Stimulated activated CD4-positive, alpha-beta T cell treated with anti-CD3 and anti-CD28 coated beads, TNF-alpha, amount 100 ng/mL, for 1 hour (primary cell): ENCODE measurements at places on chromosomes 12 and 14.

- no peak for DNase-seq
Measured at GRCh38 chr12:46516238-46516932, 143.8 kb upstream of the SLC38A2 start.

DNA sequence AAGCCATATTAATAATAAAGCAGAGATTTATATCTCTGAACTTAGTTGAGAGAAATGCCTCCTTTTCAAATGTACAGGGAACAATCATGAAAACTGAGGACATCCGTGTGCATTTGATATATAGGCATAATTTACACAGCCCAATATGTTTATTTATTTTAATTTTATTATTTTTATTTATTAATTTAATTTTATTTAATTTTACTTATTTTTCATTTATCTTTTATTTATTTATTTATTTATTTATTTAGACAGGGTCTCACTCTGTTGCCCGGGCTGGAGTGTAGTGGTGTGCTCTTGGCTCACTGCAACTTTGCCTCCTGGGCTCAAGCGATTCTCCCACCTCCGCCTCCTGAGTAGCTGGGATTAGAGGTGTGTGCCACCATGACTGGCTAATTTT is 8.4 kb downstream of the TCL1A start:
- DNase-seq, result no peak

GRCh38 chr12:95836185-95836609 is 22.6 kb upstream of the SNRPF start:
- no peak for DNase-seq

- DNase-seq, result no peak
Measured at GRCh38 chr14:70571139-70571538, 29.3 kb downstream of the MED6 start.

GRCh38 chr12:132495629-132496357 is 5.8 kb downstream of the FBRSL1 start:
- no peak for DNase-seq

- DNase-seq, result no peak
Measured at GRCh38 chr12:105983622-105984320, 155.0 kb downstream of the NUAK1 start.

DNA sequence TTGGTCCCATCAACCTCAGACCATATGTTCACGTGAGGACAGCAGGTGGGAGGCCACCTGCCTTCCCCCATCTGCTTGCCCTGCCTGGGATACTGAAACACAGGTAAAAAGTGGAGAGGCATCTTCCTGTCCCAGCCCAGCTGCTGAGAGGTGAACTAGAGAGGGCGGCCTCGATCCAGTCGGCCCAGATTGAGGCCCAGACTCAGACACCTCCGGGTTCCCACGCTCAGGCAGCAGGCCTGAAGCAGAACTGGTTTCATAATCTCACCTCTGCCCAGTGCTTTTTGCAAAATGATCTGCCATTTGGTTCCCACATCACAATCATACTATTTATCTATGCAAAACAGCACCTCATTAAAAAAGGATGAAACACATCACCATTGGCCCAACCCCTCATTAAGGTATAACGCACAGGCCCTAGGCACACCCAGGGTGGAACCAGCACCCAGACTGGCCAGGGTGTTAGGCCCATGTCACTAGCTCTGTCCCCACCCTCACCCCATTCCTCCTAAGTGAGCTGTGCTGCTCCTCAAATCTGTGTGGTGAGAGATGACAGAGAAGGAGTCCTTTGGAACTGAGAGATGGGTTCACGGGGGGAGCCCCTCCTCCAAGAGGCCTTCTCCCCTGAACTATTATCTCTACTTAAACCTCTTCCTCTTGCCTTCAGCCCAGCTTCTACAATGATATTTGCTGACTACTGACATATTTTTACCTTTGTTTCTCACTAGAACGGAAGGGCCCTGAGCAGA is 81.1 kb downstream of the ZFP36L1 start:
- DNase-seq, result no peak

DNA sequence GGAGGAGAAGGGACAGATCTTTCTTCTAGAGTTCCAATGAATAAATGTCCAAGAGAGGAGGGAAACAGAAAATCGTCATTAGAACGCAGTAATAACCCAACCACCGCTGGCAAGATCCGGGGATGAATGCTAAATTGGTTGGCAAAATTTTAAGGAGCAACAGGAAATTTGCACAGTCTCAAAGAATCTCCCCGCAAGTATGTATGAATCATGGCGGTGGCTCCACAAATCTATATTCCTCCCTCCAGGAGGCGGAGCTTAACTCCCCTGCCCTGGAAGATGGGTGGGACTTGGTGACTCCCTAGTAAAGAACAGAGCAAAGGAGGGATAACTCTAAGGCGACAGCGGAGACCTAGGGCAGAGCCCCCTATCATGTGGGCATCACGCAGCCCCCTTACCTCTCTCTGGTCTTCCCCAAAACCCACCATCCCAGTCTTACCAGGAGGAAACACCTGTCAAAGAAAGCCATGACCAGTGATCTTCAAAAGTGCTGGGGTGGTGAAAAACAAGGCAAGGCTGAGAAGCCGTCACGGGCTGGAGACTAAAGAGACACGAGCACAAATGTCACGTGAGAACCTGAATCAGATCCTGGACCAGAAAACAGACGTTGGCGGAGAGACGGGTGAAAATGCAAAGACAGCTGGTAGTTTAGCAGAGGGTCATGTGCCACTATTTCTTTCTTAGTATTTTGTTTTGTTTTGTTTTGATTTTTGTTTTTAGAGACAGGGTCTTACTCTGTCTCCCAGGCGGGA is 125.8 kb downstream of the NCOR2 start:
- no peak for DNase-seq

- no peak for DNase-seq
Measured at GRCh38 chr14:104870368-104871144, 5.5 kb downstream of the CEP170B start.

- DNase-seq, result no peak
Measured at GRCh38 chr12:114916541-114916940, 232.6 kb upstream of the TBX3 start.

DNA sequence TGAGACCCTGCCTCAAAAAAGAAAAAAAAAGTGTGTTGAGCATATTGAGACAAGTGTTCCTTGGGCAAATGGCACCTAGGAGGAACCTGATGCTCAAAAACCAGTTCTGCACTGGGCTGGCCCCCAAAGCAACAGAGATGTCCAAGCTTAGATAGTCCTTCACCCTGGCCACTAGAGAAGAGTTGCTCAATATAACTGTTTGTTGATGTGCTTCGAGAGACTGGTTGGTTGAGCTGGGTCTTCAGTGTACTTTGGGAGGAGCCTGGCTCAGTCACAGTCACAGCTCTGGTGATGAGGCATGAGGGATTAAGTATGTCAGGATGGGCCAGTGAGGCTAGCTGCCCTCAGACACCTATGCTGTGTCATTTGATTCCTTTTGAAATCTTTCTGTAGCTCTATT is 38.0 kb downstream of the SLC2A14 start:
- DNase-seq, result no peak

DNA sequence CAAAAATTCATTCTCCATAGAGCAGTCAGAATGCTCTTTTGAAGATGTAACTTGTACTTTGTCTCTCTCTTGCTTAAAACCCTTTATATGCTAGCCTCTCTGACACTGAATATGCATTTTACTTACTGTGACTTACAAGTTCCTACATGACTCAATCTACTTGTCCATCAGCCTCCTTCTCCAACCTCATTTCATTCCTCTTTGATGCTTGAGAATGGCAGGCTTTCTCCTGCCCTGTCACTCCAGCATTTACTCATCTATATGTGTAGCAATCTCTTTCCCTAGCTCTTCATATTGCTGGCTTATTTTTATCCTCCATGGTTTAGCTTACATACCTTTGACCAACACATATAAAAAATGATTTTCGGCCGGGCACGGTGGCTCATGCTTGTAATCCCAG is 561.9 kb downstream of the CCER1 start:
- no peak for DNase-seq

- no peak for DNase-seq
Measured at GRCh38 chr14:103194256-103195045, 71.2 kb downstream of the TNFAIP2 start.

DNA sequence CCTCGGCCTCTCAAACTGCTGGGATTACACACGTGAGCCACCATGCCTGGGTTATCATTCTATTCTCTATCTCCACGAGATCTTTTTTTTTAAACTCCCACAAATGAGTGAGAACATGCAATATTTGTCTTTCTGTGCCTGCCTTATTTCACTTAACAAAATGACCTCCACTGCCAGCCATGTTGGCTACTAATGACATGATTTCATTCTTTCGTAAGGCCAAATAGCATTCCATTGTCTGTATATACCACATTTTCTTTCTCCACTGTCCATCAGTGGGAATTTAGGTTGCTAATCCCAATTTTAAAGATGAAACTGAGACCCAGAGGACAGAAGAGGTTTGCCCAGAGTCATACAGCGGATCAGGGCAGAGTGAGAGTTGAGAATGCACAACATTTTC is 10.9 kb upstream of the TRPV4 start:
- DNase-seq, result no peak

DNA sequence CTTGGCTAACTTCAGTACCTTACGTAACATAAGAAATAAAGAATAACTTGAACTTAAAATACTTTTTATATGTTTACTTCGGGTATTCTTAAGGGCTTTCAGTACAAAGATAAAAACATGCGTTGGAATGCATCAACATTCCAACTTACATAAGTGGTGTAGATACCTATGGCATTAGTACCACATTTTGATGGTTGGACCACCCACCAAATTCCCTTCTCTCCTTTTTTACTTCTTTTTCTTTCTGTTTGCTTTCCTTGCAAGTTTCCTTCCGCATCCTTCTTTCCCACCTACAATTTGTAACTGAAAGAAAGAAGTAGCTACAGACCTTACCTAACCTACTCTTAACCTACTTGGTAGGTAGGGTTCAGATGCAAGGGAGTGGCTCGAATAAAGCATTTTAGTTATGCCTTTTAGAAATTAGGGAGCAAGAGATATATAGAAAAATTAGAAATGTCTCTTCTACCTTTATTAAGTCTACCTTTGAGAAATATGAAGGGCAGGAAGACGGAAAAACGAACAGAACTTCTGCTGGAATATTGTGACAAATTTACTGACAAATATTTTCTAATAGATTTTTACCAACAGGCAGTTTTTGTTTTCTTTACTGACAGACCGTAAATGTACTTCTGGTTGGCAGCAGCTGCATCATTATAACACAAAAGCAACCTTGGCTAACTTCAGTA is 2.1 kb upstream of the ARHGAP5 start:
- no peak for DNase-seq

DNA sequence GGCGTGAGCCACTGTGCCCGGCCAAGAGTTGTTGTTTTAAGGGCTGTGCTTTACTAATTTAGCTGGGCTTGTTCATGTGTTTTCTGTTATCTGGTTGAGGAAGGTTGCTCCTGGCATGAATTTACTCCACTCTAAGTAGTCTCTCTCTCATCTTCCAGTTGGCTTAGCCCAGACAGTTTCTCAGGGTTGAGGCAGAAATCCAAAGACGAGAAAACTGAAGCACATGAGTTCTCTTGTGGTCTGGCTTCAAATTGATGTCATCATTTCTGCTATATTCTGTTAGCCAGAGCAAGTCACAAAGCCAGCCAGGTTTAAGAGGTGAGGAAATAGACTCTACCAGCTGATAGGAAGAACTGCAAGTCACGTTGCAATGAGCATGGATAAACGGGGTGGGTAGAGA is 57.9 kb downstream of the E2F7 start:
- no peak for DNase-seq

GRCh38 chr14:90308561-90308960 is 23.2 kb downstream of the NRDE2 start:
- DNase-seq, result no peak

DNA sequence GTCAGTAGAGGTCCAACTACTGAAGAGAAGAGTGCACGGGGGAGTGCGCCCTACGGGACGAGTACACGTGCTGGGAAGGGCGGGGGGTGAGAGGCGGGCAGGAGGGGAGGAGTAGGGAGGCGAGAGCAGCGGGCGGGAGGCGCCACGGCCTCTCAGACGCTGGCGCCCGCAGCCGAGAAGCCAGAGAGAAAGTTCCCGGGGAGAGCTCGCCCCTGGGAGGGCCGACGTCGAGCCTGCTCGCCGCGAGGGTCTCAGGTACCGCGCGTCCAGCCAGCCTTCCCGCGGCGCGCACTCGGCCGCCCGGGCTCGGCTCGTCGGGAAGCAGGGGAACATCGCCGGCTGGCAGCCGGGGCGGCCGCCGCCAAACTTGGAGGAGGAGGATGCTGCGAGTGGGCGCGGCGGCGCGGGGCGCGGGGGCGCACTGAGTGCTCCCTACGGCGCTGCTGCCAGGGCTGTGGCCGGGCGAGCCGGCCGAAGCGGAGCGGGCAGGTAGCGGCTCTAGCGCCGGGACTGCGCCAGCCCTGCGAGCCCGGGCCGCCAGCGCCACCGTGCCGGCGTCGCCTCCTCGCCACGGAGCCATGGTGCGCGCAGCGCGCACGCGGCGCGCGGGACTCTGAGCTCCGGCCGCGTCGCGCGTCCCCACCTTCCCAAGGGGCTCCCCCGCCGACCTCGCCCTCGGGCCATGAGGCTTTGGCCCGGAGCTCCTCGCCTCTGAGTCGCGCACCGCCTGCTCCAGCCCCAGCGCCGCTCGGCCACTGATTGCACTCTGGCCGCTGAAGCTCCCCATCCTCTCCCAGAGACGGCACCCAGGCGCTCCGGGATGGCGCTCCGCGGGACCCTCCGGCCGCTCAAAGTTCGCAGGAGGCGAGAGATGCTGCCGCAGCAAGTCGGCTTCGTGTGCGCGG is at the start of gene SLC24A4:
SLC24A4 (plus strand) TSS at position 155 of the 905 bp plus-strand sequence; CDS start at position 821, 666 bp downstream.
- no peak for DNase-seq

DNA sequence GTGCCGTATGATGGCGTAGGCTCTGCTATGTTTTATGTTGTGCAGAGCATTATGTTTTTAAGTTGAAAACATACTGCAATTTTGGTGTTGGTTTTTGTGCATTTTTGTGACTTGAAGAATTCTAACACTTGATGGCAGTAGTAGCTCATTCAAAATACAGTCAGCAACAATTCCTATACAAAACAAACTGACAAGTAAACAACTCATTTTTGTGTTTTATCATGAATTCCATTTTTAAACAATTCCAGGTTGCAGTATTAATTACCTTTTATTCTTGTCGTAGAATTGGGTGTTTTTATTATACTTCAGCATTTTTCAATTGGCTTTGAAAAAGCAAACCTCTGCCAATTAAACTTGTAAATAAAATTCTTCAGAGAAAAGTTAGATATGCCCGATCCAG is 4.1 kb upstream of the CCER1 start:
- no peak for DNase-seq

- no peak for DNase-seq
Measured at GRCh38 chr12:129949651-129950050, 45.8 kb upstream of the TMEM132D start.

DNA sequence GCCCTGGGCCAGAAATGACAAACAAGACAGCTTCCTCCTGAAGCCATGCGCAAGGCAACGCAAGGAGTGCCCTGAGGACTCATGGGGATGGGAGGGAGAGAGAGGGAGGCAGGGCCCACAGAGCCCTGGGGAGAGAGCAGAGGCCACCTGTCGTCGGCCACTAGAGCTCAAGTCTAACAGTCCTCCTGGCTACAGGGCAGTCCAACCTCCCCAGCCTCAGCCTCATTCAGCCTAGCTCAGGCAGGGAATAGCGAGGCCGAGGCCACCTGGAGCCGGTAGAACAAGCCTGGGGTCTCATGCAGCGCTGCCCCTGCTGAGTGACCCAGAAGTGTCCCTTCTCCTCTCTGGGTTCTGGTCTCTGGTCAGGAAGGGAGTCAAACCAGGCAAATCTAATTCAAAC is 69.5 kb downstream of the BCL11B start:
- no peak for DNase-seq

- no peak for DNase-seq
Measured at GRCh38 chr12:39372929-39373328, 70.0 kb downstream of the KIF21A start.
